ENCODE measurements at places on chromosomes 3 and 15.
A peak's percentile ranks its signal among the peaks of the same experiment; 100 is the strongest.

DNA sequence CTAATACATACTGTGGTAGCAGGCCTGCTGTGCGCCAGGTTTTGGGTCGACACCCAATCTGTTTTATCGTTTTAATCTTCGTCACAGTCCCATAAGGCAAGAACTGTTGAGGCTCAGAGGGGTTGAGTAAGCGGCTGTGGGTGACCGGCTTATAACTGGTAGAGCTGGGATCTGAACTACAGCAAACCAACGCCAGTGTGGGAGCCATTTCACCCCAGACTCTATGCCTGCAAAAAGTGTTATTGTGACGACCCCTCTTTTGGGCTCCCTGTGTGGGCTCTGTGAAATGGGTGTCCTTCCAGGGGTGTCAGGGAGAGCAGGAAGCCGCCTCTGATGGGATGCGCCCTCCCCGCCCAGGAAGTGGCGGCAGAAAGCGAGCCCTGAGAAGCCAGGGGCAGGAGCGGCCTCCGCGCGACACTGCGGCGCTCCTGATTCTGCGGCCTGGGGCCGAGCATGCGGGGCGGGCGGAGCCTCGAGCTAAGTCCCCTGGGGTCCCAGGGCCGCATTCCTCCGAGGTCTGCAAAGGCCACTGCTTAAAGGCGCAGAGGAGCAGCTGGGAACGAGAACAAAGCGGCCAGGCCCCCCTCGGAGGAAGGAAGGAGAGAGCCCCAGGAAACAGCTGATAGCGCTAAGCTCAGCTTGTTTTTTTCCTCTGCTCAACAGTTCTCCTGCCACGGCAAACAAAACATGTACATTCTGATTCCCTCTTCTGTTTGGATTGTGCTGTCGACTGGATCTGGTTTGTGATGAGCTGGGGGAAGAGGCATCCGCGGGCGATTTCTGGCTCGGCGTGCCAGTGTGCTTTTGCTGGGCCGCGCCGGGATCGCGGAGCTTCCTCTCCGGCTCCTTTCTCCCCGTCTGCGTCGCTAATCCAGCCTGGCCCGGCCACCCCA, 33.9 kb downstream of the GRK7 start:
- DNase-seq: peak; percentile 41

- peak; percentile 46 for DNase-seq
Measured at GRCh38 chr3:123272547-123272946, 70.8 kb downstream of the SEC22A start.

DNA sequence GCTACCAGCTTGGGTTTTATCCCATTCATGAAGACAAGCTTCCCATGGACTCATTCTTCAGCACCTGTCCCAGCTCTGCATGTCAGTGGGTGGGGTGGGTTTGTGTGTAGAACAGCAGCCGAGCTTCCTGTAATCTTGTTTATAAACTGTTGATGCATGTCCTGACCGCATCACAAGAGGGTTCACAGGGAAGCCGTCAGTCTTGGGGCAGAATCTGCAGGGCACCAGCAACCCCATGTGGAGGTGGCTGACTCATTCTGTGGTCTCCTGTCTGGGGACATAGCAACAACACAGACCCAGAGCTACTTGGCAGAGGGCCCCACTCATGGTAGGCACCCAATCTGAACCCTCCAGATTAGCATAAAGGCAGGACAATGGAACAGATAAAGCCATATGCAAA, 35.6 kb downstream of the DAPK2 start:
- DNase-seq: peak; percentile 81

DNA sequence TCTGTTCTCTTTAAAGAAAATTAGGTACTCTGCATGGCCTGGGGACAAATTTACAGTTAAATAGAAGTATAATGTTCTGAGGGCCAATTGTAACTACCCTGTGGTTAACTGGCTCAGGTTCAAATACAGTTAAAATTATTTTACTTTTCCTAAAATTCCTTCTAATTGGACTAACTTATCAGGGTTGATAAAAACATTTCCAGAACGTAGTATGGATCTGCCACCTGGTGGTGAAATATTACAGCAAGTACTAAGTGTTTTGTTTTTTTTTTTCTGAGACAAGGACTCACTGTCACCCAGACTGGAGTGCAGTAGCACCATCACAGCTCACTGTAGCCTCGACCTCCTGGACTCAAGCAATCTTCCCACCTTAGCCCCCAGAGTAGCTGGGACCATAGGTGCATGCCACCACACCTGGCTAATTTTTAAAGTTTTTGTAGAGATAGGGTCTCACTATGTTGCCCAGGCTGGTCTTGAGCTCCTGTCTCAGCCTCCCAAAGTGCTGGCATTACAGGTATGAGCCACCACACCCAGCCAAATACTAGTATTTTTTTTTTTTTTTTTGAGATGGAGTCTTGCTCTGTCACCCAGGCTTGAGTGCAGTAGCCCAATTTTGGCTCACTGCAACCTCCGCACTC, 29.2 kb downstream of the NEO1 start:
- peak; percentile 76 for DNase-seq

DNA sequence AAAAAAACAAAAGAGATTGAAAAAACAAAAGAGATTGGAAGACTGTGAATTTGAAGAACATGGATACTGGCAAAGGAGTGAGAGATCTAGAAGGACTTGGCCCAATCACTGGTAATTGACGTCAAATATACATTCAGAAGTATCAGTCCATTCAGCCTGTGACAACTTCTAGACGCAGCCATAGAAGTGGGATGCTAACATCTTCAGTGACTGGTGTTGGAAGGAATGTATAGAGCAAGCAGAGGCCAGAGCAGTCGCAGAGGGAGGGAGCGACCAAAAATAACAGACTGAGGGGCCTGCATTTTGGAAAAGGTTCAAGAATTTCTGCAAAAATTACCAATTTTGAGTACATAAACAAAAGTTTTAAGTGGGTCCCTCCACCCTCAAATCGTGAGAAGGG, 473.3 kb downstream of the CADM2 start:
- DNase-seq: no peak

DNA sequence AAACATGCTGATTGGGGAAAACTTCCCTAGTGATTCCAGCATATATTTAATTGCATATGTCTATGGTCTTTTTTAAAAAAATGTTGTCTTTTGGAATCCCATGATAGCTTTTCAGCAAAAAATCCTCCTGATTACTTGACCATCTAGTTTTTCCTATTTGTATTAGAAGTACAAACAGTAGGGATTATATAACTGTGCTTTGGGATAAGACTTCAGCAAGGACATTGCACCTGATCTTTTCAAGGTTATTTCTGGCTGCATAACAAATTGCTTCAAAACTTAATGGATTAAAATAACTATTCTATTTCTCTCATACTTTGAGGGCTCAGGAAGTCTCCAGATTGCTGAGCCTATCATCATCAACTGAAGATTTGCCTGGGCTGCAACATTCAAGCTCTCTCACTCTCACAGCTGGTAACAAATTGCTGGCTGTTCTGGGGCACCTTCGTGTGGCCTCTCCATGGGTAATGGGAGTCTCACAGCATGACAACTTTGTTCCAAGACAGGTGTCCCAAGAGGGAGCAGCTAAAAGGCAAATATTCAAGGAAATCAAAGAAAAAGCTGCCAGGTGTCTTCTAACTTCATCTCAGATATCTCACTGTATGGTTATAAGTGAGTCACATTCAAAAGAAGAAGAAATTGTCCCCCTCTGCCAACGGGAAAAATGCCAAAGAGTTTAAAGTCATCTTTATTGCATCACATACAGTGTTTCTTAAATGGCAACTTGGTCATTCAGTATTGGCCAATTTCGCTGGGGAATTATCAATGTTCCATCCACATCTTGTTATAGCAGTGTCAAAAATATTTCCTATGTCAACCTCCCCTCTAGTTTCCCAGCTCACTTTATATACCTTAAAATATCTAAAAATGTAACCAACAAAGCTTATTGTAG, 644.5 kb upstream of the GRM7 start:
- DNase-seq: no peak

GRCh38 chr3:32557640-32558352, 12.9 kb downstream of the DYNC1LI1 start:
- no peak for DNase-seq

- DNase-seq: no peak
Measured at GRCh38 chr3:46435081-46435726, 28.1 kb downstream of the CCRL2 start.

- no peak for DNase-seq
Measured at GRCh38 chr3:40304352-40304751, 5.2 kb upstream of the EIF1B start.

- peak; percentile 37 for DNase-seq
Measured at GRCh38 chr15:42387603-42388002, 28.3 kb downstream of the CAPN3 start.

- DNase-seq: peak; percentile 80
Measured at GRCh38 chr3:63791974-63792373, 27.1 kb upstream of the C3orf49 start.
